ENCODE measurements at places on chromosomes 16 and 17.
A peak's percentile ranks its signal among the peaks of the same experiment; 100 is the strongest.

GRCh38 chr16:575354-576196, 5.8 kb downstream of the PIGQ start:
- DNase-seq, result no peak

DNA sequence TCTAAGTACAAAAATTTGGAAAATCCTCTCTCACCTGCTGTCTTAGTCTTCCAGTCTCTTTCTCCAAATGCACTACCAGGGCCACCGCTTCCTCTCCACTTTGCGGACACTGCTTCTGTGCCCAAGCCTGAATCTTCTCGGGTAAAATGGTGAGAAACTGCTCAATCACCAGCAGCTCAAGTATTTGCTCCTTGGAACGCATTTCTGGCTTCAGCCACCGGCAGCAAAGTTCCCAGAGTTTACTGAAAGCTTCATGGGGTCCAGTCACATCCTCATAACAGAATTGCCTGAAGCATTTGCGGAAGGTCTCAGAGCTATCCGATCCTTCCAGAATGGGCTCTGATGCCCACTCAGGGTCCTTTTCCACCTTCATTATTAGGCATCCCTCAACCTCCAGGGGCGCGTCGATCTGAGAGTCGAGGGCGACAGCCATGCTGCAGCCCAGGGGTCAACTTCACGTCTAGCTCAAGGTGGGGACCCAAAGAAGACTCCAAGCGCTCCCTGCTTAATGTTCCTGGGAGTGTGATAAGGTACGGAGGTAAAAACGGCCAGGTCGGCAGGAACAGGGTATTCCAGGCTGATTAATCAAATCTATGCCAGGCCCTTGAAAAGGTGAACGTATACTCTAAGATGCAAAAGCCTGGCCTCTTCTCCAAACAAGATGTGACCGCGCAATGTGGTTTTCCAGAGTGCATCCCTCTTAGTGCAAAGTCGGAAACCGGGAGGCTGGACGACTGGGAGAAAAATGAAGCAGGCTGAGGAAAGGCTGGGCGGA, 763 bp downstream of the ZKSCAN2 start:
- no peak for DNase-seq

DNA sequence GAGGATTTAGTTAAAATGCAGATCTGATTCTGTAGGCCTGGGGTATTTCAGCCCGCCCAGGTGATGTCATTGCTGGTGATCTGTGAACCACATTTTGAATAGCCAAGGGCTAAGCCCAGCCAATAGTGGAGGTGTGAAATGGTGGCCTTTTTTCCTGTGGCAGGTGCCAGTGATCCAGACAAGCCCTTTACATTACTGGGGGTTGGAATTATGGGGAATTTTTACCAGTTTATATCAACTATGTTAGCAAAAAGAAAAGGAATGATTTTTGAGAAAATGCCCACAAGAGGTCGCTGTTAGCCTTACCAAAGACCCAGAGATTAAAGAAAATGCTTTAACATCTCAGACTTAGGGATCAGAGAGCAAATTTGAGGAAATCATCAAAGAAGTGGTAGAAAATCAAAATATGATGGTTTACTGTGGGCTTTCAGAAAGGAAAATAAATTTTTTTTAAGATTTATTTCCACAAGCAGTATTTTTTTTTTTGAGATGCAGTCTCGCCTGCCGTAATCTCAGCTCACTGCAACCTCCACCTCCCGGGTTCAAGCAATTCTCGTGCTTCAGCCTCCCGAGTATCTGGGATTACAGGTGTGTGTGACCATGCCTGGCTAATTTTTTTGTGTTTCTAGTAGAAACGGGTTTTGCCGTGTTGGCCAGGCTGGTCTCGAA, 3.9 kb downstream of the VPS35L start:
- DNase-seq, result no peak

- no peak for DNase-seq
Observed at GRCh38 chr16:79181419-79181818, 419.1 kb downstream of the MAF start.

GRCh38 chr16:84585886-84586285, 32.0 kb downstream of the COTL1 start:
- DNase-seq, result no peak

- no peak for DNase-seq
Observed at GRCh38 chr17:45787044-45787443, 2.9 kb downstream of the CRHR1 start.

DNA sequence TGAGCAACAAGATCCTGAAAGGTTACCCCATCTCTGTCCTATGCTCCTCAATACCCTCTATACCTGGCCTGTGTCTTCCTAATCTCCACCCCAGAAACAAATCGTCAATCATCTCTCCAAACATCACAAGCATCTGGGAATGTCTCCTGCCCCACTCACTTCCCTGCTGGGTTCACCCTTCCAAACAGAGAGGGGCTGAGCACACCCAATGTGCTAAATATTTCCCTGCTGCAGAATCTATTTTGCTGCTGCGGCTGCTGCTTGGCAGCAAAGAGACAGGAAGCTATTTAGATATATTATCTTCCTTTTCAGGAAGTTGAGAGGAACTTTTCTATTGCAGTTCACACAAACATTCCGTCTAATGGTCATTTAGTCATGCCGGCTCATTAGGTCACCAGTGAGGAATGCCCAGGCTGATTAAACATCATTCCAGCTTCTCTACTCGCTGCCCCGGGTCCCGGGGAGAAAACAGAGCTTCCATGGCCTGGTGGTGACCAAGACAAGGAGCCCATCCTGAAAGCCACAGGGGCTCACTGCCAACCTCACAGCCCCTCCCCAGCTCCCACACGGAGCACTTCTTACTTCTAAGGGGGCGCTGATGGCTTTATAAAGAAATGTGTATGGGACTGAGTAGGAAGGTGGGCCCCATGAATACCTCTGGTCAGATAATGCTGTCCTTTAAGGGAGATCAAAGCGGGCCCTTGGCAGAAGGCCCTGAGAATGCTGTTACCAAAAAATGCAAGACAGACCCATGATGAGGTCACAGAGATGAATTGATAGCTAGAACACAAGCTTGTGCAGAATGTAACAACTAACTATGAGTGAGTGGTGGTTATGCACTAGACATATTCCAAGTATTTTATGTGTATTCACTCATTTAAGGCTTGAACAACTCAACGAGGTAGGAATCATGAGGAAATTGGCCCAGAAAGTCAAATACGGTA, 218.3 kb downstream of the SOX9 start:
- DNase-seq, result peak; percentile 87

DNA sequence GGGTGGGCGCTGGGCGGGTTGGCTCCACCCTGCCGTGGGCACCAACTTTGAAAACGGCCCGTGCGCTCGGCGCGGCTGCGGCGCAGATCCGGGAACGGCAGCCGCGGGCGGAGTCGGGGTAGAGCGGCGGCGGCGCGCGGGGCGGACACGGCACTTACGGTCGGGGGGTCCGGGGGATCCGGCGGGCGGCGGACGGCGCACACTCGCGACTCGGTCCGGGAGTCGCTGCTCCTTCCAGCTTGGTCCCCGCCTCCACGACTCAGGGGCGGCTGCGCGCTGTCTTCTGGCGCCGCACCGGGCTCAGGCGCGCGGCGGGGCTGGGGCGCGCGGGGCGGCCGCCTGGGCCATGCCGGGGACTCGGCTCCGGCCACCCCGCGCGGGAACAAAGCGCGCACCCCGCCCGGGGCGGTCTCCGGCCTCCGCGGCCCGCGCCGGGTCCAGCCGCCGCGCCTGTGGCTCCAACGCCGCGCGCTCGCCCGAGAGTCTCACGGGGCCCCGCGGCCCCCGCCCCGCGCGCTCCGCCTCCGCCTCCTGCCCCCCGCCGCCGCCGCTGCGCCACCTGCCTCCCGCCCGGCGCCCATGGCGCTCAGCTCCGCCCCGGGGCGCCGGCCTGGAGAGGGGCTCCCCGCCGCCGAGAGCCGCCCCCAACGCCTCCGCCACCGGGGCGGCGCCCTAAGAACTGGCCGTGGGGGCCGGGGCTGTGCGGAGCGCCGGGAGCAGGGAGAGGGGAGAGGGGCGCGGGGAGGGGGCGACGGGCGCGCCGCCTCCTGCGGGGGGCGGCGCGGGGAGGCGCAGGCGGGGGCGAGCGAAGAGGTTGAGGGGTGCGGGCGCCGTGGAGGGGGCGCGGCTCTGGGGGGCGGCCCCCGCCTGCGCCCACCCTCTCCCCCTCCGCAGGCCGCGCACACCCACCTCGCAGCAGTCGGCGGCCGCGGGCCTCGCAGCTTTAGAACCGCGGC, 35.9 kb downstream of the CBFA2T3 start:
- no peak for DNase-seq

DNA sequence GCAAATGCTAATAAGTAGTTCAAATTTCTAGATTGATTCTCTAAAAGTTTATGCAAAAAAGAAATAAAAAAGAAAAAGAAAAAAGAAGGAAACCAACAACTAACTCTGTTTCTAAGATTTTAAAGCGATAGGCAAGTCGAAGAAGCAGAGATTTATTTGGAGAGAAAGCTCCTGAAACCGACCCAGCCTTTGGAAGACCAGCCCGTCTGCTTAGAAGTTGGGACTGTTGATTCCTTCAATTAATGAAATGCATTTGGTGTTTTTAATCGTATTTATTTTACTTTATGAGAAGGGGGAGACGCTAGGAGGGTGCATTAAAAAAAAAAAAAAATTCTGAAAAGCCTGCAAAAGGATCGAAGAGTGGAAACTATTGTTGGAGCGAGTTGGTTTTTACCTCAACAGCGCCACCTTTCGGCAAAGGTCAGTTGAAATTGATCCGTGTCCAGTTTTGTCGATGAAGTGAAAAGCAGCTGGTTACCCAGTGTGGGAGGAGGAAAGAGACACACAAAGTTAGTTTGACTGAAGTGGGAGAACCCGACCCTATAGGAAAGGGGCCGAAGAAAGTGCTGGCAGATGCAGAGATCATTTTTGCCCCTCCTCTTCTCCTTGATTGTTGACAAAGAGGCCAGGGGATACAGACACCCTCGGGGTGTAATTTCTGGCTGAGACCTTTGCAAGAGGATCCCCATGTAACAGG, 1.5 kb upstream of the MAF start:
- peak; percentile 13 for DNase-seq

DNA sequence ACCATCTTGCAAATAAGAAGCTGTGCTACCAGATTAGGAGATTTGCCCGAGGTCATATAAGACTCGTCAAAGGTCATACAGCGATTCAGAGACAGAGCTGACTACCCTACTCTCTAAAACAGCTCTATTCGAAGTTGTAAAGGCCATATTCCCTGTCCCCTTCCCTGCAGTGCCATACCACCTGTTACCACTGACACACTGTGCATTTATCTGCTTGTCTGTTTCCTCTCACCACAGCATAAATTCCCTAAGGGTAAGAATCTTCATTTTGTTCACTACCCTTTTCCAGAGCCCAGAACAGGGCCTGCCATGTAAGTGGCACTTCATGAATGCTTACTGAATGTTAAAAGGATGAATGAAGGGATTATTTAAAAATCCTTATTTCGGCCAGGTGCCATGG, 3.4 kb upstream of the KSR1 start:
- no peak for DNase-seq

- no peak for DNase-seq
Observed at GRCh38 chr16:74107795-74108610, 188.6 kb upstream of the PSMD7 start.

DNA sequence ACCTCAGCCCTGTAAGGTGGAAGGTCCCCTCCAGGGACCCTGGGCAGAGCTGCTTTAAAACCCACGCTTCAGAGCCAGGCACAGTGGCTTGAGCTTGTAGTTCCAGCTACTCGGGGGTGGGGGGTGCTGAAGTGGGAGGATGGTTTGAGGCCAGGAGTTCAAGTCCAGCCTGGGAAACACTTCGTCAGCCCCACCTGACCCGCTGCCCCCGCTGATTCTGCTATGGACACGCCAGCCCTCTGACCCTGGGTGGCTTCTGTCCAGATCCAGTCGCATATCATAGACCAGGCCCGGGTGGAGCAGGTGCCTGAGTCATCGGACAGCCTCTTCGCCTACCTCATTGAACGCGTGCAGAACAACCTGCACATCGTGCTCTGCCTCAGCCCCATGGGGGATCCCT, 35.2 kb upstream of the KDM6B start:
- no peak for DNase-seq

DNA sequence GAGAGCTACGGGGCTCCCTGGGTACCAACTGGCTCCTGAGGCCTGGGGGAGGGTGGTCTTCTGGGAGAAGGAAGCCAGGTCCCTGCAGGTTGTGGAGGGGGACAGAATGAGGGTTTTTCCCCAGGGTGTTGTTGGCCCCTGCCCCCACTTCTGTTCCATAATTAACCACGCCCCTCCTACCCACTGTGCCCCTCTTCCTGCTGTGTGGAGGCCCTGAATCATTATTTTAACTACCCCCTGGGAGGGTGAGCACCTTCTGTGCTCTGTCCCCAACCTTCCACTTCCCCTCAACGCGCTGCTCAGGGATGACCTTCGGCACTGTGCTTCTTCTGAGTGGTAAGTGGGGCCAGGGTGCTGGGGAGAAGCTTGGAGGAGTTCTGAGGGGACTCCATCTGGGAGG, at the start of gene ITGAD:
ITGAD (plus strand) TSS at position 280 of the 400 bp plus-strand sequence; CDS start at position 306, 26 bp downstream.
- DNase-seq, result no peak

- DNase-seq, result peak; percentile 50
Observed at GRCh38 chr16:15427648-15428239, 6.6 kb upstream of the BMERB1 start.

DNA sequence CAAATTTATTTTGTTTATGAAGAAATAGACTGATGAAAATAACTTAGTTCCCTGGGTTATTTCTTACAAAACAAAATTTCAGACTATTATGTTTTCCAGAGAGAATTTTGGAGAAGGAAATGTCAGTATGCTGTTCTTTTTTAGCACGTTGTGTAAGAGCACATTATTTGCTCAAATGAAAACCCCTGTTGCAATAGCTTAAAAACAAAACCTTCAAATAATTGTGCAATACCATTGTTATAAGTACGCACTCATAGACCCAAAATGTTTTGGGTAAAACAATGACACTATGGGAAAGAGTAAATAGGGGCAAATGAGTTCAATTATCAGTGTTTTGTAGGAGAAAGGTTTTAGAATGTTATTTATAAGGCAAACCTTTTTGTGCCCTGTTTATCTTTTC, 18.2 kb downstream of the VMP1 start:
- DNase-seq, result peak; percentile 33

DNA sequence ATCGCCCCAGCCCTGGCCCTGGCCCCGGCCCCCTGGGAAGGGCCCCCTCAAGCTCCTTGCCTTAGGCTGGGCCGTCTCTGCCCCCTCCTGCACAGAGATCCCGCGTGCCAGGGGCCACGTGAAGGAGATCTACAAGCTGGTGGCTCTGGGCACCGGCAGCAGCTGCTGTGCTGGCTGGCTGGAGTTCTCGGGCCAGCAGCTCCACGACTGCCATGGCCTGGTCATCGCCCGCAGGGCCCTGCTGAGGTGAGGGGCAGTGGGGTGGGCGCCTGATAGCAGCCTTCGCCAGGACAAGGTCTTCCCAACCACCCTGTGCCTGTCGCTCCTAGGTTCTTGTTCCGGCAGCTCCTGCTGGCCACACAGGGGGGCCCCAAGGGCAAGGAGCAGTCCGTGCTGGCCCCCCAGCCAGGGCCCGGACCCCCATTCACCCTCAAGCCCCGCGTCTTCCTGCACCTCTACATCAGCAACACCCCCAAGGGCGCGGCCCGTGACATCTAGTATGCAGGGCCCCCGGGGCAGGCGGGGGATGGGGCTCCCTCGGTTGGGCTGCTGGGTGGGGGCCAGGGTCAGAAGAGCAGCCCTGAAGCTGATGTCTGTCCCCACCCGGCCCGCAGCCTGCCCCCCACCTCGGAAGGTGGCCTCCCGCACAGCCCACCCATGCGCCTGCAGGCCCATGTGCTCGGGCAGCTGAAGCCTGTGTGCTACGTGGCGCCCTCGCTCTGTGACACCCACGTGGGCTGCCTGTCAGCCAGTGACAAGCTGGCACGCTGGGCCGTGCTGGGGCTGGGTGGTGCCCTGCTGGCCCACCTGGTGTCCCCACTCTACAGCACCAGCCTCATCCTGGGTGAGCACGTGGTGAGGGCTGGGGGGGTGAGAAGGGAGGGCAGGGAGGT, 4.5 kb downstream of the ADAD2 start:
- no peak for DNase-seq

- no peak for DNase-seq
Observed at GRCh38 chr16:50360033-50360778, 8.6 kb downstream of the BRD7 start.
